WERI-Rb-1 (cell line): ENCODE measurements at places on chromosomes 5 and 9.

DNA sequence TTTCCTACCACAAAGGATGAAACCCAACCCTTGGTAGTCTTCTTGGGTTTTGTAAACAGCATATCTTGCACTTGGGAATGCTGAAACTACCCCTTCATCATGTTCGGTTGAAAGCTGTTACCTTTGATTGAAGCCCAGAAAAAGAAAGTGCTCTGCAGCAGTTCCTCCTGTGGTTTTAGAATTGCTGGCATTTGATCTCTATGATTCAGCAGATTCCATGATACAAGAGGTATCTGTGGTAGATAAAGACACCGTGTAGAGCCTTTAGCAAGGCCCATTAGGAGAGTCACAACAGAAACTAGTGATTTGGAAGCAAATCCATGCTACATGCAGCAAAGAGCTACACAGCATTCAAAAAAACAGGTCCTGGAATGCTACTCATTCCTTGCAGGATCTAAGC lies 557.0 kb downstream of the TLE1 start:
- no peak for DNase-seq

- no peak for DNase-seq
Observed at GRCh38 chr5:144179226-144179625, 8.6 kb downstream of the KCTD16 start.

DNA sequence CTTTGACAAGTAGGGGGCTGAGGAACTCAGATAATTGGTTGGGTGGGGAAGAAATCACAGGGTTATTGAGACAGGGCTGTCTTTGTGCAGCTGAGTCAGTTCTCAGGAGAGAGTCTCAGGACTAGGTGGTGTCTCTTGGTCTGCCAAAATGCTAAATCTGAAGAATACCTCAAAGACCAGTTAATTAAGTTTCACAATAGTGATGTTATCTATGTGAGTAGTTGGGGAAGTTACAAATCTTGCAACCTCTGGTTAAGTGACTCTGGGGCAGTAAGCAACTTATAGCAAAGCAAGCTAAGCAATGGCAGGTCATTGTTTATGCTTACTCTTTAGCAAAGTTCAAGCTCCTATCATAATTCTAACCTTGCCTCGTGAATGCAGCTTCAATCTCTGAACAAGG lies 53.6 kb downstream of the GIN1 start:
- DNase-seq, result no peak

DNA sequence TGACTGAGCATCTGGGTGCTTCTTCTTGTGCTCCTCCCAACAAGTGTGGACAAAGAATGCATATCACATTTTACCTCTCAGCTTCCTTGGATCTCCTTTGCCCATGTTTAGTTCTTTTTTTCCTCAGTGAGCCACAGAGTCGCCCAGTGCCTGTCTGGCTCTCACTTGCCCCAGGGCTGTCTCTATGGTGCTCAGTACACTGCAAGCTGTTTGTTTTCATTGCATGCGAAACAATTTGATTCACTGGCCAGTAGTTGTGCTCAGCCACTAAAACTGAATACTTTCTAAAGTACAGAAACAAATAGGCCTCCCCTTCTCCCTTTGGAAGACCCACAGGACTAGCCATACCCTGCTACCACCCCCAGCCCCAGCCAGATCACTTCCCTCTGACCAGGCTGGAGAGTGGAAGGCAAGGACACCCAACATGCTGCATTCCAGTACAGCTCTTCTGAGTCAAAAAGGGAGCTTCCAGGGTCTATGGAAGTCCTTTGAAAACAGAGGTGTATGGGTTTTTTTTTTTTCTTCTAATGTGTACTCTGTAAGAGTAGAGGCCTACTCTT lies 3.8 kb downstream of the LHFPL2 start:
- no peak for DNase-seq

DNA sequence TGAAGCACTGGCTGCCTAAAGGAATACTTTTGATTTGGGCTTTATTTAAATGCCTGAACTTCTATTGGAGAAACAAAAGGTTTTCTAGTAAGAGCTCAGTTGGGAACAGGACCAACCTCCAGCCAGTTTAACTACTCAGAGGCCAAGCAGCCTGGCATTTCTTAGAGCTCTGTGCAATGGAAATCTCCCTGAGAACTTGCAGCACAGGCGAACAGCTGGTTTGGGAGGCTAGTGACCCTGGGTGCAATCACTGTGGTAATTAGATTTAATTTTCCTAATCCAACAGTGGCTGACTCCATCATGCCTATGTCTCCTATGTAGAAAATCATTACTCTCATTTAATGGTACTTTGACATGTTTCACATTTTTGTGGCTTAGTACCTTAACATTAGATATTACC lies 1.0 kb upstream of the CDH6 start:
- peak; percentile 20 for DNase-seq

GRCh38 chr9:91852801-91853347 lies 97.2 kb downstream of the ROR2 start:
- no peak for DNase-seq

- DNase-seq, result no peak
Observed at GRCh38 chr9:93398471-93398870, 53.0 kb upstream of the FAM120A start.

DNA sequence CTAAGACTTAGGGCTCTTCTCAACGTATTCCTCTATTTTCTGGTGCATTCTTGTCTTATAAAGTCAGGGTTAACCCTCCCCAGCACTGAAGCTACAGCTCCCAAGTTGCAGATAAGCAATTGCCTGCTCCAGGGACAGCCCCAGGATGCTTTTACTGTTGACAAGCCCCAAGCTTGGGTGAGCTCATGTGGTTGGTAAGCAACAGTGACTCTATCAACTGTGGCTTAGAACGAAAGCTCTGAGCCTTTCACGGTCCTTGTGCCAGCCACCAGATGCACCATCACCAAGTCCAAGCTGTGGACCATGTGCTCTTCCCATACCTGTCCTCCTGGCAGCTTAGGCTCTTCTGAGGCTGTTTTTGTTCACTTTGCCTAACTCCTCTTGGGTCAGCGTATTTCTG lies 13.5 kb downstream of the ADRB2 start:
- DNase-seq, result no peak

DNA sequence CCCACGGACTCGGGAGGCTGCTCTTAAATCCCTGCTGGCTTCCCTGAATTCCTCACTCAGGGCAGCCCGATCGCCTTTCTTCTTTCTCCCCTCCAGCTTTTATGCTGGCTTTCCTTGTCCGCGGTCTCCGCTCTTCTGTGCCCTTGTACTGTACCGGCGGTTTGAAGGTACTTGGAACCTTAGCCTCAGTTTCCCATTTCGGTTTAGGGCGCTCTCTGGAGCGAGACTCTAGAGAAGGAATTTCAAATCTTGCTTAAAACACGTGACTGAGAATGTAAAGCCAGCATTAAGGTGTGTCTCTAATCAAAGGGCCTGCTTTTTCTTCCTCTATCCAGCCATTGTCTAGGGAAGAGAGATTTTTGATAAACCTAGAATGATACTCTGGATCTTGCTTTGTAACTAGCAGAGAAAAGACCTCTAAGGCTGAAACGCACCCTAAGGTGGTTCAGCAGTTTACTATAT lies 650 bp downstream of the GPR107 start:
- peak; percentile 16 for DNase-seq
